Right ventricle myocardium superior (tissue), 1 donor: ENCODE measurements at places on chromosomes 1 and 21.

DNA sequence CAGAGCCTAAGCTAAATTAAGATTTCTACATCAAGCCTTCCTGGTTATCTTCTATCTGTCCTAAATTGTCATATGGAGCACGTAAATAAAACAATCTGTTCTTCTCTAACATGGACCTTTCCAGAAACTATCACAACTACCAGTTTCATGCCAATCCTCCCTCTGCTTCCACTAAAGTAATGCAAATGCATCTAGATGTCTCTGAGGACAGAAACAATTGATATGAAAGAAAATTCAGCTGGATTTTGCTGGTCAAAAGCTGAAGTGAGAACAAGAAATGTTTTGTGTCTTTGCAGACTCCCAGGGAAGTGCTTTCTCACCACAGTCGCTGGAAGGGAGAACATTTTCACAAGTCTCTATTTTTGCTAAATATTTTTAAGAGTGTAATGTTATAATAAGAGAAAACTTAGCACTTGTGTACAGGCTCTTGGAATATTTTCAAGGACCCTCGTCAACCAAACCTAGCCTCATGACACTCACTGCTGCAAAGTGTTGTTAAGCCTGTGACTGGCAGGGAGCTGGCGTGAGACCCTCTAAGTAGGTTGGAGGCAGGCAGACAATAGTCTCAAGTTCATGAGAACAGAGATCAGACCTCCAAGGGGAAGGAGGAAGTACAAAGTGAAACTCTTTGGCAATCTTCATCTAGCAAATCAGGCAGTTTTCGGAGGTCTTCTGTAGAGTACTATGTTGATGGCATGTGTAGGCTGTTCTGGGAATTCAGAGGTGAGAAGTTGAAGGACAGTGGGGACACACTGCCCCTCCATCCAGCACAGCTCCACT lies 38.8 kb downstream of the DNASE2B start:
- no peak for DNase-seq

GRCh38 chr1:19488136-19488535 lies 2.8 kb upstream of the CAPZB start:
- DNase-seq = no peak

GRCh38 chr1:59393211-59394180 lies 96.6 kb downstream of the FGGY start:
- peak; percentile 83 for DNase-seq

GRCh38 chr1:155202198-155202597 lies 5.5 kb downstream of the THBS3 start:
- DNase-seq = no peak

DNA sequence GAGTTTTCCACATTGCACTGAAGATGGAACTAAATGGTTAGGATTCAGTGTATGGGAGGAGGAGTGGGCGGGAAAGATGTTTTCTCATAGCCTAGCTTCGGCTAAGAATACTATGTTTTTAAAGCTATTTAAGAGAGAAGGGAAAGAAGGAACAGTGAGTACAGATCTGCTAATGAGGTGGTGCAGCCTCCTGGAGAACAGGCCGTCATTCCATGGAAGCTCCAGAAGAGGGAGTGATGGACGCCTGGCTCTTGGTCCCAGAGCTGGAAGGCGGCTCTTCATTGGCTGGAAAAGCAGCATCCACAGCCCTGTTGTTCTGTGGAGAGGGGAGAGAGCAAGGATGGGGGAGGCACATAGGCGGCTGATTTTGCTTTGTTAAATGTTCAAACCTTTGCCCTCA lies 6.9 kb downstream of the CAMK1G start:
- DNase-seq = no peak

- no peak for DNase-seq
Measured at GRCh38 chr1:165857046-165857801, 29.8 kb downstream of the UCK2 start.

DNA sequence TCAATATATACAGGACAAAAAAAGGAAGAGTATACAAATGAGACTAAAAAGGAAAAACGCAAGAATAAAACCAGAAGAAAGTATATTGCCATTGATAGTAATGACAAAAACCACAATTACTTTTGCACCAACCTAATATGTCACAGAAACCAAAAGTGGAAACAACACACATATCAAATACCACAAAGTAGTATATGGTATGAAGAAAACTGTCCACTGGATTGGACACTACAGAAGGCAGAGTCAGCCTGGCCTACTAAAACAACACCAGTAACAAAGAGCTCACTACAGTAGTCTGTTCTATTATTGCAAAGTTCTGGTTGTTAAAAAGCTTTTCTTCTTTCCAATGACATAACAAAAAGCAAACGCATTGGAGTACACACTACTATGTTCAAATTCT lies 17.7 kb downstream of the TESK2 start:
- DNase-seq = no peak

GRCh38 chr1:39275836-39276507 lies 71.5 kb downstream of the MACF1 start:
- no peak for DNase-seq

- DNase-seq = no peak
Measured at GRCh38 chr1:58264462-58264861, 282.1 kb downstream of the OMA1 start.

GRCh38 chr1:109802136-109802900 lies 38.6 kb upstream of the EPS8L3 start:
- no peak for DNase-seq

DNA sequence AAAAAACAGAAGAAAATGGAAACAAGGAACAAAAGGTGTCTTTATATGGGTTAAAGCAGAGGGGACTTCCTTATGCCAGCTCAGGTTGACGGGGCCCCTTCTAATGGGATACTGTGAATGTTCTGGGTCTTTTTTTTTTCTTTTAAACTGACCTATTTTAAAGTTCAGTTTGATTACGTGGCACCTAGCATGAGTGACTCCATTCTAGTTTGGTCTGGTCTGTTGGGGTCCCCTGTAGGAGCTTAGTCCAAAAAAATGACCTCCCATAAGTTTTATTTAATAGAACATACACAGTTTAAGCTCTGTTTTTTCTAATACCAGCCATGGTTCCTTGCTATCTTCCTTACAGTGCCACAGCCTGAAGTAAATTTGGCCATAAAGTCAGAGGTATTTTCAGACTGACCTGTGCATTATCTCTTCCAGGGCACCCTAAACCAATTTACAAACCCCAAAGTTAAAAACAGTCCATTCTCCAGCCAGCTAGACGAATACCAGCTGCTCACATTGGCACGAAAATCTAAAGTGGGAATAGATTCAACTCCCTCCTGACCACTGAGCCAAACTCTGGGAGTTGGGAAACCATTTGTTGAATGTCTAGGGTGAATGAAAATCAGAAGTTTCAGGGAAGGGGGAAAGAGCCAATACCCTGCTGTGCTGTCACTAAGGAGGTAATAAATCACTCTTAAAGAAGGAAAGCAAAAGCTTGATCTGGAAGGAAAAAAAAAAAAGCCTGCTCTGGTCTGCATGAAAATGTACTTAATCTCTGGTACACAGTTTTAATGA lies 42.4 kb downstream of the AKNAD1 start:
- no peak for DNase-seq

DNA sequence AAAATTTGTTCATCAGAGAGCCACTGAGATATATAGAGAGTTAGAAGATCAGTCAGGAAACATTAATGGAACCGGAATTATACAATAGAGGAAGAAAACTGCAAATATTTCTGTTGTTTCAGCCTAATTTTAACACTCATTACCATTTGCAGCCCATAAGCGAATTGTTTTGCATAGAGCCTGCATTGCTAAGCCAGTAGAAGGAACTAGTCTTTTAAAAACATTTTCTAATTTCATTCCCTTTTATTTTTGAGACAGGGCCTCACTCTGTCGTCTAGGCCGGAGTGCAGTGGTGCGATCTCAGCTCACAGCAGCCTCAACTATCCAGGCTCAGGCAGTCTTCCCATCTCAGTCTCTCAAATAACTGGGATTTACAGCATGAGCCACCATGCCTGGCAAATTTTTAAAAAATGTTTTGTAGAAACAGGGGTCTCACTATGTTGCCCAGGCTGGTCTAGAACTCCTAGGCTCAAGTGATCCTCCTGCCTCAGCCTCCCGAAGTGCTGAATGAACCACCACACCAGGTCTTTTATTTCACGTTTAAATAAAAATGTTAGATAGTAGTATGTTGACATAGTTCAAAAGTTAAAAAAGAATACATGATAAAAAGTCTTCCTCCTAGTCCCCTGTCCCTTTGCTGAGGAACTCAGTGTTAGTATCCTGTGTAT lies 25.3 kb downstream of the MPZL1 start:
- no peak for DNase-seq

DNA sequence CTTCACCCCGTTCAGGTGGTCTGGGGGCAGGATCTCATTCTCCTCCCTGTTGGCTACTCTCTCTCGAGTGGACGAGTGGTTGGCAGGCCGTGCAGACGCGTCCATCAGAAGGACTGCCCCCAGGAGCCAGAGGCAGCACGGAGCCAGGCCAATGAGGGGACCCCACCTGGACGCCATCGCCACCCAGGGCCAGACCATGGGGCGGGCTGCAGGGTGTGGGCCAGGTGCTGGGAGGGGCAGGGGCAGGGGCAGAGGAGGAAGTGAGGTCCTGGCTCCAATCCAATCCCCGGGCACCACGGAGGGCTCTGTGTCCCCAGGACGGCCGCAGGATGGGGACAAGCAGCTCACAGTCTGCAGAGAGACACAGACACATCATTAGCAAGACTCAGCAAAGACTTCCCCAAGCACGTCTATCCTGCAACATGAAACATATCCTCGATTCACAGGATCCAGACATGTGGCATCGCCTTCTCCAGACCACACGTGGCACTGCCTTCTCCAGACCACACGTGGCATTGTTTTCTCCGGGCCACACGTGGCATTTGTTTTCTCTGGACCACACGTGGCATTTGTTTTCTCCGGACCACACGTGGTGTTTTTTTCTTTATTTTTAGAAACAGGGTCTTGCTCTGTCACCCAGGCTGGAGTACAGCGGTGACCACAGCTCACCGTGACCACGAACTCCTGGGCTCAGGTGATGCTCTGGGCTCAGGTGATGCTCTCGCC lies 3.0 kb downstream of the SDF4 start:
- no peak for DNase-seq

GRCh38 chr1:179007233-179007632 lies 18.5 kb upstream of the FAM20B start:
- no peak for DNase-seq

DNA sequence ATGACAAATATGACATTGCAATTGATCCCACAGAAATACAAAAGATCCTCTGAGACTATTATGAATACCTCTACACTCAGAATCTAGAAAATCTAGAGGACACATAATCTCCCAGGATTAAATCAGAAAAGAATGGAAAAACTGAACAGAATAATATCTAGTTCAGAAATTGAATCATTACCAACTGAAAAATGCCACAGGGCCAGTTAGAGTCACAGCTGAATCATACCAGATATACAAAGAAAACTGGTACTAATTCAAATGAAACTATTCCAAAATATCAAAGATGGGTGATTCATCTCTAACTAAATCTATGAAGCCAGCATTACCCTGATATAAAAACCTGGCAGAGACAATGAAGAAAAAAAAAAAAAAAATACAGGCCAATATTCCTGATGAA lies 149.3 kb downstream of the BRINP3 start:
- DNase-seq = no peak

GRCh38 chr1:229059671-229060539 lies 211.0 kb upstream of the RAB4A start:
- peak; percentile 68 for DNase-seq

DNA sequence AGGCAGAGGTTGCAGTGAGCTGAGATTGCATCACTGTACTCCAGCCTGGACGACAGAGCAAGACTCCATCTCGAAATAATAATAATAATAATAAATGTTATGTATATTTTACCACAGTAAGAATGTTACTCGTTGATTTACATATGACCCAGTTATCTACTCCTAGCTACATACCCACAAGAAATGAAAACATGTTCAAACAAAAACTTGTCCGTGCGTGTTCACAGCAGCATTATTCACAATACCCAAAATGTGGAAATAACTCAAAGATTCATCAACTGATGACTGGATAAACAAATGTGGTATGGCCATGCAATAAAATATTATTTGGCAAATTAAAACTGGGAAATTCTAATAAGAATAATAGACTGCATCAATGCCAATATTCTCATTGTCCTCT lies 31.7 kb upstream of the ENSA start:
- no peak for DNase-seq

GRCh38 chr1:108831225-108831624 lies 25.7 kb downstream of the AKNAD1 start:
- no peak for DNase-seq

GRCh38 chr1:109240158-109241152 lies 8.9 kb upstream of the CELSR2 start:
- peak; percentile 83 for DNase-seq

GRCh38 chr1:197307551-197307950 lies 39.5 kb downstream of the CRB1 start:
- no peak for DNase-seq

DNA sequence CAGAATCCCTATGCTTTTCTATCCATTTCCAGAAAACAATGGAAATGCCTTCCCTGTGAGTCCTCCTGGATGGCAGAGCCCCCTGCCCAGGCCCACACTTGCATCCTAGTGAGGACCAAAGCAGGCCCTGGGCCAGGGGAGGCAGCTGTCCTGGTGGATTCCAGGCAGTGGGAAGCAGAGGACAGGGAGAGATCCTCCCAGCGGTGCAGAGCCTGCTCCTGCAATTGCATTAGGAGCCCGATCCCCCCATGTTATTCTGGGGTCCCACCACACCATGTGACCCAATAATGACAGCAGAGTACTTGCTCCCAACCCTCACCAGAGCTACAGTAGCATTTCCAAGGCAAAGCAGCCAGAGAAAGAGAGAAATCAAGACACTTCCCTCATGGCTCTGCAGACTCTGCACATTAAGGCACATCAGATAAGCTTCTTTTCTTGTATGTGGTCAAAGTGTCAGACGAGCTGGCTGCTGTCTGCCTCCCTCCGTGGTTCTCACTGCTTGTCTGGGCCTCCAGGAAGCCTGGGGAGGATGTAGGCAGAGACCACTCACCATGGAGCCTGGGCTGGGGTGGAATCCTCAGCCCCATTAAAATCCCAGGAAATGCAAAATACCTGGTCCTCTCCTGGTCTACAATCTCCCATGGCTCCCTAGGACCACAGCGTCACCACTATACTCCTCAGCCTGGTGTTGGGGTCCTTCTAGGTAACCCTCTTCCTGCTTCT lies 54.9 kb upstream of the RUNX3 start:
- no peak for DNase-seq

DNA sequence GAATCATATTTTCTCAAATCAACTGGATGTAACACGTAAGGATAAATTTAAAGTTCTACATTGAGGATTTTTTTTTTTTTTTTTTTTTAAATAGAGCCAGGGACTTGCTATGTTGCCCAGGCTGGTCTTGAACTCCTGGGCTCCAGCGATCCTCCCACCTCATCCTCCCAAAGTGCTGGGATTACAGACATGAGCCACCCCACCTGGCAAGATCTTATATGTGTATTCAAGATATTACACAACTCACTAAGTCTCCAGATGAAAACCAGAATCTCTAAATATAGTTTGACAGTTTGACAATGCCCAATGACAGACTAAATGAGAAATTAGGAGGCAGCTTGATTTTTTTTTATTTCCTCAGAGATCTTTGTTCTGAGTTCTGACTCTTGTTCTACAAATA lies 6.8 kb downstream of the YY1AP1 start:
- DNase-seq = no peak

- no peak for DNase-seq
Measured at GRCh38 chr1:36871146-36871971, 163.0 kb downstream of the GRIK3 start.
